Amniotic stem cell (primary cell): ENCODE measurements at places on chromosomes 3 and 15.

DNA sequence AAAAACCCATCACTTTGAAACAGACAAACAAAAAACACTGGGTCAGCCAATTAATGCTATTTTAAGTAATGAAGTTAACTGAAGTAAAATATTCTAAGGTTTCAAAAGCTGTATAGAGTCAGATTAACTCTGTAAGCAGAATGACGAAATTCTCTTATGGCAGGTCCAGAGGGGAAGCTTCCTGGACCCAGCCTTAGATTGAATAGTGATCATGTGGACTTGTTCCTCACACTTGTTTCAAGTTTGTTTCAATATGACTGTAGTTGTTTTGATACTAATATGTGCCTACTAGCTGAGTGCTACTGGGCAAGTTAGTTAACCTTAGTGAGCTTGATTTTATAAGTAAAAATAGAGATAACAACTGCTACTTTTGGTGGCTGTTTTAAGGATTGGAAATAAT lies 32.6 kb downstream of the PLS1 start:
- DNase-seq: no peak

DNA sequence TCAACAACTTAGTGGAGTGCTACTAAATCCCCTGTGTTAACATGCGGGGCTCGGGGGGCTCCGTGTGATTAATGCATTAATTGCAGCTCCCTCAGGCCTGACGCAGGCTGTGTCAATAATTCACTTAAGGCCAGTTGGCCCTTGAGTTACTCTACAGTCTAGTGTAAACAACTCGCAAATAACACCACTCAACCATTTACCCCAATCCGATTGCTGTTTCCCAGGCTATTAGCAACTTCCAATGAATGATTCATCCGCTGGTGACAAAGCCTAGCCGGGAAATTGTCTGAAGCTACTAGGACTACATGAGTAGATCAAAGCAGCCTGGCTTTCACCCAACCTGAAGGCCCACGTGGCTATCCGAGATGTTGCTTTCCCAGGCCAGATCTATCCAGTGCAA lies 121.3 kb upstream of the SOX14 start:
- DNase-seq: no peak

DNA sequence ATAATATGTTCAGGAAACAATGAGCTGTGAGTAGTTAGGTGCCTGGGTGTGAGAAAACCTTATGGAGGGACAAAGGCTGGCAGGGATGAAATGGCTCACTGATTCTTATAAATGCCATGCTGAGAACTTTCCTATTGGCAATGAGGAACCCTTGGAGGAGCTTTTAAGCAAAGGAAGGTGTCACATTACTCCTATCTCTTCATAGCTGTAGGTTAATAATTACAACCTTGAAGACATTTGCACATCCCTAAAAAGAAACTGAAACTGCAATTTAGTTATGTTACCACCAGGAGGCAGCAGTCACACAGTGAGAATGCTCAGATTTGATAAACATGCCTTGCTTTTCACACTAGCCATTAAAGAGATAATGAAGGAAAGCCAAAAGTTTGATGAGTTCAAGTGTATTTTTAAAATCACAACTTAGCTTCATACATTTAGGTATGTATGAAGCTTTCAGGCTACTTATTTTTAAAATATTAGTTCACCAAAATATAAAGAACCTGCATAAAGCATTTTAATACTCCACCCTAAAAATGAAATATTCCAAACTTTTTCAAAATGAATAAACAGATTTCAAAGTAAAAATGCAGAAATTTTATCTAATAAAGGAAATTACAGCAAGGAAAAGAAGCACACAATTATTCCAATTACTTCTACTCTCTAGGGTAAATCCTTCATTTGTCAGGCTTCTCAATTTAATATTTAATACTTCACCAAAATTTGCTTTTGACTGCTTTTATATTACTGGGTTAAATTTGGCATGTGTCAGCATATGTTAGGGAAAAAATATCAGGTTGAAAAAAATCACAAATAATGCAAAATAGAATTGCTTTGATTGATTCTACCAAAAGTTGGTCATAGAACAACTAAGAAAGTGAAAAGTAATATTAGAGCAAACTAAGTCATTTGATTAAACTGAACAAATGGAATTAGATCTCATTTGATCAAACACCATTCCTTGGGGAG lies 136.9 kb upstream of the SLC2A2 start:
- DNase-seq: no peak

DNA sequence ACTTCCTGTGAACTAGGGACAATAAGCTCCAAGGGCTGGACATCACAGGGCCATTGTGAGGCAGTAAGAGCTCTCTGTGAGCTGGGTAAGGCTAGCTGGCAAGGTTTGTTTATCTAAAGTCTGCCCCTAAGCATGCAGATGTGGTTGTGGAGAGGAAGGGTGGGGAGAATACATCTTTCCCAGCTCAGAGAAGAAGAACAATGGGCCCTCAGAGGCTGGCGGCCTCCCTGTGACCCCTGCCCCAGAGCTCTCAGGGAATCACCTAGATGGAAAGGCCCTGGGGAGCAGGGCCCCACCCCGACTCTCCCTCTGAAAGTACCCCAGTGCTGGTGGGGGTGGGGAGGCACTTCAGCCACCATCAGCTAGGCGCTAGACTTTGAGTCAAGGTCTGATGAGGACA lies 4.3 kb upstream of the AP3B2 start:
- DNase-seq: no peak

DNA sequence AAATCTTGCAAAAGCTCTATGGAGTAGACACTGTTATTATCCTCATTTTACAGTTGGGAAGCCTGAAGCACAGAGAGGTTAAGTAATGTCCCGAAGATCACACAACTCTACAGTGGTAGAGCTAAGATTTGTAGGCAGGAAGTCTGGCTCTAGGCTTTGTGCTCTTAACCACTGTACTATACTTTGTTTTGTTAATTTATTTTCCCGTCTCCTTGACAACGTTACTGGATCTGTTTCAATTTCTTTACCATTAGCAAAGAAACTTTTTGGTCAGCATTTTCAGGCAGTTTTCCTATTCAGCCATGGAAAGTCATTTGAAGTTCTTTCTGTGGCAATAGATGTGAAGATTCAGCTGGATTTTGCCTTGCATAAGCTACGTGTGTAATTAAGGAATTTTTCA lies 51.7 kb downstream of the OTOL1 start:
- DNase-seq: no peak

GRCh38 chr3:46545818-46546630 lies 20.1 kb downstream of the LRRC2 start:
- no peak for DNase-seq

- no peak for DNase-seq
Measured at GRCh38 chr3:169966951-169967915, 626 bp downstream of the SEC62 start.

GRCh38 chr3:105938101-105938500 lies 69.3 kb upstream of the CBLB start:
- DNase-seq: no peak

DNA sequence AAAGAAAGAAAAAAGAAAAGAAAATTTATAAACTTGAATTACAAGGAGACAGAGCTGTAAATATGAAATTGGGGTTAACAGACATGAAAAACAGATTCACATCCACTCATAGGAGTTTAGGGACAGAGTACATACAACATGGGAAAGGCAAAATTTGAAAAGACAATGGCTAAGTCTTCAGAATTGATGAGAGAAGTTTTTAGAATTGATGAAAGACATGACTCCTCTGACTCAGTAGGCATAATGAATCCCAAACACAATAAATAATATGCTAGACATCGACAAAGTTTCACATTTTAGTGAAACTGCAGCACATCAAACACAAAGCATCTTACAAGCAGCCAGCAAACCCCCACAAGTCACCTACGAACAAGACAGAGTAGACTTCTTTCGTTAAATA lies 84.4 kb upstream of the MELTF start:
- DNase-seq: no peak

DNA sequence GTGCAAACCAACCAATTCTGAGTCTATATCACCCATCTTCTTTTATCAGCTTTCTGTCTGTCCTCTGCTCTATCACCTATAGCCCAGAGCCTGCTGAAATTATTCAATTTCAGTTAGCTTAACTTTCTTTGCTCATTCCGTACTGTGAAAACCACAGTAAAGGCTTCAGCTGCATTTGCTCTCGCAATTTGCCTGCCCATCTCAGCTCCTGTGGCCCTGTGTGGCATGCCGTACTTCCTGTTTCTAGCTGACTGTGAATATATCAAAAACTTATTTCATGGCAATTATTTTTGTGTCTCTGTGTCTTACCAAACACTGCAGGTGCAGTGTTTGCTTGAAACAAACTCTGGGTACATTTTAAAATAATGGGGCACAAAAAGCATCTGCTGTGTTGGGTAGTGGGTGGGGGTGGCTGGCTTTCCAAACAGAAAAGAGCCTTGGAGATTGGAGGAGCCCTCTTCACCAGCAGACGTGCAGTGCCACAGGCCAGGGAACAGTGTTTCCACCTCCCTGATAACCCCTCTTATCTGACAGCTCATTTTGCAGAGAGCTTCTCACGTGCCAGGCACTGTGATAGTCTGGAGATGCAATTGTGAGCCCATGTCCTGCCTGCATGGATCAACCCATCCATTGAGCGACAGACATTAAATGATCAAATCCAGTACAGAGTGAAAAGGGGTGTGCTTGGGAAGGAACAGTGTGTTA lies 45.2 kb downstream of the GASK1A start:
- DNase-seq: no peak

DNA sequence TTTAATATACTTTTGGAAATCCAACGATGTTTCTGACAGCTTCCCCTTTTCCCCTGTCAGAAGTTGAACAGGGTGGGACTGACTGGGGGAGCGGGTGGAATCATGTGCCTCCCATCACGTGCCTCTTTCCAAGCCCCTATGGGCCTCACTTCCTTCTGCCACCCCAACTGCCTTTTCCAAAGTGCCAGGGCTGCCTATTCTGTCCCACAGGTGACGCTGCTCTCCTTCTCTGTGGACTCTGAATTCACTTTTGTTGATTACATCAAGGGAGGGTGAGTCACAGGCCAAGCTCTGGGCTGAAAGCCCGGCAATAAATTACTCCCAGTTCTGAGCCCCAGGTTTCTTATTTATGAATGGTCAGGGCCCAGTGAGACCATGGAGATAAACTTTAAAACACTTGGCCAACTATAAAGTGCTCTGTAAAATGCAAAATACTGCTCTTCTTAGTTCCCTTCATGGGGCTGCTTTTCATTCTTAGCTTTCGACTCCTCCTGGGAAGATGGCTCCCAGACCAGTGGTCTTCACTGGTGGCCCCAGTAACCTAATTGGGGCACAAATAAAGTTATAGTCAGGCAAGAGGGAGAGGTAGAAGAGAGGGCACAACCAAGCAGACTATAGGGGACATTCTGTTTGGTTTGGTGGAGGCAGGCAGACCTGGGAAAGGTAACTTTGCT lies 12.3 kb downstream of the CPNE9 start:
- peak; percentile 91 for DNase-seq

DNA sequence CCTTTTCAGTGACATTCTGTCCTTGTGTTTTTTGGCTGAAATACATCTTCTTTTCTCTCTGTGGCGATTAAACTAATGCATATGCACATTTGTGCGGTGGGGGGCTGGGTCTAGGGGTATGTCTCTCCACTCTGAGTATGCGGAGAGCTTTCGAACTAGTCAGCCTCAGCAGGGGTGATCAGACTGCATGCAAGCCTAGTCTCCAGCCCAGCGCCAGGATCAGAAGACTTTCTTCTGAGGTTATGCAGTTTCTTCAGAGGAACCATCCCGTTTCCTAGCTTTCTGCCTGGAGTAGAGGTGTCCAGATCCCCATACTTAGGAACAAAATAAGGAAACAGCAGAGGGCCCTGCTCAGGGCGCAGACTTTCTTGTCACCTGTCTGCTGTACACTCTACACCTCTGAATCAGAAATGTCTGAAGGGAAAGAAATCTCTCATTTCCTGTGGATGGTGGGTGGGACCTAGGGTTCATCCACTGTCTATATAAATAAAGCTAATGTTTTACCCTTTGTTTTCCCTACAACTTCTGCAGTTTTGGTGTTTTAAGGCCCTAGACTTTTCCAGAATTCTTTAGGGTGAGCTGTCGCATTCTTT lies 230.4 kb downstream of the ABHD5 start:
- no peak for DNase-seq

DNA sequence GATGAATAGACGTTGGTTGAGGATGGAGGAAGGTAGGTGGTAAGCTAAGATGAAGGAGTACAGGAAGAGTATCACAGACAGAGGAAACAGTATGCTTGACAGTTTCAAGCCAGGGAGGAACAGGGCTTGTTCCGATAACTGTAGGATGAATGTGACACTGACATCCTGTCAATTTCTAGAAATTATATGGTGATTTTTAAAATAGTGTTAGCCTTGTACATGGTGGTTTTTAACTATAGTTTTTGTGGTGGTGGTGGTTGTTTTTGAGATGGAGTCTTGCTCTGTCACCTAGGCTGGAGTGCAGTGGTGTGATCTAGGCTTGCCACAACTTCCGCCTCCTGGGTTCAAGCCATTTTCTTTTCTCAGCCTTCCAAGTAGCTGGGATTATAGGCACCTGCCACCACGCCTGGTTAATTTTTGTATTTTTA lies 92.8 kb downstream of the FNDC3B start:
- DNase-seq: no peak

- DNase-seq: no peak
Measured at GRCh38 chr3:436053-436452, 239.5 kb downstream of the CHL1 start.

DNA sequence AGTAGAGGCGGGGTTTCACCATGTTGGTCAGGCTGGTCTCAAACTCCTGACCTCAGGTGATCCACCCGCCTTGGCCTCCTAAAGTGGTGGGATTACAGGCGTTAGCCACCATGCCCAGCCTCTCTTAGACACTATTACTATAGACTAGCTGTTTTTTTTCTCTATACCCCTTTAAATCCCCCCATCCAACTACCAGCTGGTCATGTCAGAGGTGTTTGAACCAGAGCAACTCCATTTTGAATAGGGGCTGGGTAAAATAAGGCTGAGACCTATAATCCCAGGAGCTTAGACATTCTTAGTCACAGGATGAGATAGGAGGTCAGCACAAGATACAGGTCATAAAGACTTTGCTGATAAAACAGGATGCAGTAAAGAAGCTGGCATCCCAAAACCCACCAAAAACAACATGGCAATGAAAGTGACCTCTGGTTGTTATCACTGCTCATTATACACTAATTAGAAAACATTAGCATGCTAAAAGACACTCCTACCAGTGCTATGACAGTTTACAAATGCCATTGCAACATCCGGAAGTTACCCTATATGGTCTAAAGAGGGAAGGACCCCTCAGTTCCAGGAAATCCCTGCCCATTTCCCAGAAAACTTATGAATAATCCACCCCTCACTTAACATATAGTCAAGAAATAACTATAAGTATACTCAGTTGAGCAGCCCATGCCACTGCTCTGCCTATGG lies 57.8 kb upstream of the GPD1L start:
- DNase-seq: no peak

GRCh38 chr3:156059950-156060501 lies 60.4 kb upstream of the KCNAB1 start:
- DNase-seq: no peak

- DNase-seq: no peak
Measured at GRCh38 chr3:178480274-178480673, 56.0 kb upstream of the KCNMB2 start.

DNA sequence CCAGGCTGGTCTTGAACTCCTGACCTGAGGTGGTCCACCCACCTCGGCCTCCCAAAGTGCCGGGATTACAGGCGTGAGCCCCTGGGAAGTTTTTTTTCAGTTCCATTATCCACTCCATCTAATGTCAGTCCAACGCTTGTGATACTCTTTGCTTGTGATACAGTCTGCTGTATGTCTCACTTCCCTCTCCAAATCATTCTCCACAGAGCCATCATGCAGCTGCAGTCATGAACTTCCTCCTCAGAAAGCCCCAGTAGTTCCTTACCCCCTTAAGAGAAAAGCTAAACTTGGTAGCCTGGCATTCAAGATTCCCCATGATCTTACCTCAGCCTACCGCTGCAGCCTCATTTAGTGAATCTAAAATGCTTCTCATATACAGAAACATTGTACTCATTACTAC lies 2.3 kb downstream of the ARPC4 start:
- no peak for DNase-seq
